ENCODE measurements at places on chromosomes 11 and 22.
A peak's percentile ranks its signal among the peaks of the same experiment; 100 is the strongest.

DNA sequence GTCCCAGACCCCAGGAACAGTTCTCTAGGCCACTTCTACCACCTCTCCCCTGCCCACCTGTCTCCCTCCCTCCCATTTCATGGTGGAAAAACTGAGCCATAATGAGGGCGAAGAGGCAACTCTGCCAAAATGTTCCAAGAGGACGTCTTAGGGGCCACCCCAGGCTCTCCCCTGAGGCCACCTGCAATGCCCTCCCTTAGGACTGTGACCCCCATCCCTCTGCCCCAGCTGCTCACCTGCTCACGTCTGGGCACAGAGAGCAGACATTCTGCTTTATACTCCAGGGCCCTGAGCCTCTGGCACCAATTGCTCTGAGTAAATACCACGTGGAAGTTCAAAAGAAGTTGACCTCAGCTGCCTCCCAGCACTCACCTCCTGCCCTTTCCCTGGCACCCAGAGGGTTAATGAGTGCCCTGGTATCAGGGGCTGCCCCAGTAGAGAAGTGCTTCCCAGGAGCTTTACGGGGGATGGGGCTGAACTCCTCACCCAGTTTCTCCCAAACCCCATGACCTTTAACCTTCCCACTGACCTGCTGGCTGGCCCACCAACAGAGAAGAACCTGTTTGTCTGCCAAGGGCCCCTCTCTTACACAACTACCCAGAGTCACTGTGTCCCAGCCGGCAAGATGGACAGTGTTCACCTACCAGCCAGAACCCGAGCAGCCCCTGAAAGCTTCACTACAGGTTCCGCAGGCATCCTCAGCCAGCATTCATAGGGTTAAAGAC is 627 bp upstream of the APOA5 start:
- no peak for DNase-seq

DNA sequence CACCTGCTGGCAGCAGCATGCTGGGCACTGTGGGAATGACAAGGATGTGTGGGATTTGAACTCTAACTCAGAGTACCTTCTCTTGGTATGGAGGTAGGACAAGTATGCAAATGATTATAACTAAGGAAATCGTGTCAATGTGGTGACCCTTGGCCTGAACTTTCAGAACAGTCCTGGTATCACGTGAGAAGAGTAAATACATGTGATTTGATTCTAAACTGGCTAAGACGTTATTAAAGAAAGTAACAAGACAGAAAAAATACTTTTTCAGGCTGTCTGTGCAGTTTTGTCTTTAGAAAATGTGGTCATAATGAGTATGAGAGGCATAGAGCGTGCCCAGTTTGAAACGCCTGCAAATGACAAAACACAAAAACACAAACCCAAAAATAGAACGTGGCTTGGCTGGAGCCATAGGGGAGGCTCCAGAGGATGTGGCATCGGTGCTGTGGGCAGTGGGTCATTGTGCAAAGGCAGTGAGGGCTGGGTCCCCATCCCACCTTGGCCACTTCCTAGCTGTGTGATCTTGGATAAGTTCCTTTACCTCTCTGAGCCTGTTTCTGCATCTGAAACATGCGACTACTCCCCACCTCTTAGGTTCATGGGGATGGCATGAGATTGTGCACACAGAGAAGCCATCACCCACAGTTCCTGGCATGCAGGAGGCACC is 18.4 kb upstream of the IL2RB start:
- DNase-seq: peak; percentile 45

DNA sequence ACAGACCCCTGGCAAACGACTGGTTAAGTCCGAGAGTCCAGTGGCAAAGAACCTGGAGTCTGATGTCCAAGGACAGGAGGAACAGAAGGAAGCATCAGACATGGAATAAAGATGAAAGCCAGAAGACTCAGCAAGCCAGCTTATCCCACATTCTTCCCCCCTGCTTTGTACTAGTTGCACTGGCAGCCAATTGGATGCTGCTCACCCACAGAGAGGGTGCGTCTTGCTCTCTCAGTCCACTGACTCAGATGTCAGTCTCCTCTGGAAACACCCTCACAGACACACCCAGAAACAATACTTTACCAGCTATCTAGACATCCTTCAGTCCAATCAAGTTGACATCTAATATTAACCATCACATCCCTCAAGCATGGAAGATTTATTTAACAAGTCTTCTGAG is 1265.8 kb upstream of the CNTN5 start:
- no peak for DNase-seq

DNA sequence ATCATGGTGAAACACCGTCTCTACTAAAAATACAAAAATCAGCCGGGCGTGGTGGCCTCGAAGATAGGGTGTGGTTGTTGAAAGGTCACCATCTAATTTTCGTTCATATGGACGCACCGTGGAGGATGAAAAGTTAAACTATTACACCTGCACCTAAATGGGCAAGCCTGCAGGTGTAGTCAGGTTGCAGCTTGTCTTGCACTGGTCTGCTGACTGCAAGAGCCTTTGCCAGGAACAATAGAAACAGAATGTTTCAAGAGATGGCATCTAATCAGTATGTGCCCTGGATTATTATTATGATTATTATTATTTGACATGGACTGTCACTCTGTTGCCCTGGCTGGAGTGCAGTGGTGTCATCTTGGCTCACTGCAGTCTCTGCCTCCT is 908 bp downstream of the NADSYN1 start:
- DNase-seq: no peak

GRCh38 chr11:134949121-134950090 is 537.4 kb upstream of the B3GAT1 start:
- DNase-seq: no peak

DNA sequence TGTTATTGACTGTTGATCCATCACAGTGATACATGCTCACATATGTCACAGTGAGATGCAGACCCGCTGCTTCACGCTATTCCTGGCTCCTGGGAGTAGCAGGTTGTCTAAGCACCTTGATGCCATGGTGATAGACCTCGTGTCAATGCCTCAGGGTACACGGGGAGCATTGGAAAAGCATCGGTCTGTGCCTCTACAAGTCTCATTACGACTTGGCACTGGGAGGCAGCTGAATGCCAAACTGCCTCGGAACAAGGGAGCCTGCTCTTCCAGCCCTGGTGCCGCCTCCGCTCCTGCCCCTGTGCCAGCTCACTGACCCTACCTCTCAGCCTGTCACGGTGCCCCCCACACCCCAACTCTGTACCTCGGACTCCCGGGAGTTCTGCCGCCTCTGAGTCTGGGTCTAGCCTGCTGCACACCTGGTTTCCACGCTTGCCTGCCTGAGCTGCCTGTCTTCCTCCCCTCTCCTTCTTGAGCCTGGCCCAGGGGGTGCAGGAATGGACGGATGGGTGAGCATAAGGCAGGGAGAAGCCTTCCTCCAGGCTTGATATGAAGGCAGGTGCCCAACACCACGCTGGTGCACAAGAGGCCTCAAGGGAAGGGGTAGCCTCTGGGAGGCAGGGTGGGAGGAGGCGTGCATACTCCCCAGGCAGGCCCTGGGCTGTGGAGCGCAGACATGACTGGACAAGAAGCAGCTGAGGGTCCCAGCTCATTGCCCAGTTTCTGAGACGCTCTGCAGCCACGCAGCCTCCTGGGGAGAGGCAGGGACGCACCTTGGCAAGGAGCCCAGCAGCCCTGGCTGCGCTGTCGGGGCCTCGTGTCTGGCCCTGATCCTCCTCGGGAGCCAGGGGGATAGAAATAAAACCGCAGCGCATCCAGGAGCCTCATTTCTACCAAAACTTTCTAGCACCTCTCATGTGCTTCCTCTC is 1.8 kb upstream of the NFAM1 start:
- no peak for DNase-seq

GRCh38 chr11:69670158-69670845 is 4.9 kb downstream of the LTO1 start:
- peak; percentile 90 for DNase-seq

DNA sequence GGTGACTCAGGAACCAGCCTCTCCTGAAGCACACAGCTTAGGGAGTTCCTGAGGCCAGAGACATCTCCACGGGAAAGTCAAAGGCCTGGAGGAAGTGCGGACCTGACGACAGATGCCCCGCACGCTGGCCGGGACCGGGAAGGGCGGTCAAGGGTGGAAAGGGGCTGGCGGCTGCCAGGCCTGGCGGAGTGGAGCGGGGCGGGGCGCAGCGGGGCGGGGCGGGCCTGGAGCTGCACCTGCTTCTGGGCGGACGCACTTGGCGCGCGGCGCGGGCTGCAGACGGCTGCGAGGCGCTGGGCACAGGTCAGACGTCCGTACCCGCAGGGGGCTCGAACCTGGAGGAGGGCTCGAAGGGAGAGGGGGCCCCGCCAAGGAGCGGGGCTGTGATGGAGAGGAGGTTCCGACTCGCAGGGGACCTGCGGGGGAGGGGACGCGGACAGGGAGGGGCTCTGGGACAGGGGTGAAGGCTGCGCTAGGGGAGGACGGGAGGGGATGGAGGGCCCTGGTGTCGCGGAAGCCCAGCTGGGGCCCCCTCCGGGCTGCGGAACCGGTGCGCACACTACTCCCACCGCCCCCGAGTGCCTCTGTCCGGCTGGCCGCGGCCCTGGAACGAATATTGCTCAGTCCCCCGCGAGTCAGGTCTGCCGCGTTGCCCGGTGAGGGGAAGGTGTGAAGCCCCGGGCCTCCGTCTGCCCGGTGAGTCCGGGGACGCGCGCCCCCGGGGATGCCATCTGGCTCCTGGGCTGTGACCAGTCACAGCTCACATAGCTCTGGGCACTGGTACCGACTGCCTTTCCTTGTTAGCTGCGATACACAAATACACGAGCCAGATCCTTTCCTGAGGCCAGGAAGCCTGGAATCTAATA is at the start of gene TMEM45B:
Gene TMEM45B, plus strand, starts transcription at position 253 of the 866 bp plus-strand sequence. CDS start 36,635 bp downstream, outside the sequence.
- peak; percentile 31 for DNase-seq

- no peak for DNase-seq
Observed at GRCh38 chr22:46036558-46037408, 59.8 kb upstream of the WNT7B start.

DNA sequence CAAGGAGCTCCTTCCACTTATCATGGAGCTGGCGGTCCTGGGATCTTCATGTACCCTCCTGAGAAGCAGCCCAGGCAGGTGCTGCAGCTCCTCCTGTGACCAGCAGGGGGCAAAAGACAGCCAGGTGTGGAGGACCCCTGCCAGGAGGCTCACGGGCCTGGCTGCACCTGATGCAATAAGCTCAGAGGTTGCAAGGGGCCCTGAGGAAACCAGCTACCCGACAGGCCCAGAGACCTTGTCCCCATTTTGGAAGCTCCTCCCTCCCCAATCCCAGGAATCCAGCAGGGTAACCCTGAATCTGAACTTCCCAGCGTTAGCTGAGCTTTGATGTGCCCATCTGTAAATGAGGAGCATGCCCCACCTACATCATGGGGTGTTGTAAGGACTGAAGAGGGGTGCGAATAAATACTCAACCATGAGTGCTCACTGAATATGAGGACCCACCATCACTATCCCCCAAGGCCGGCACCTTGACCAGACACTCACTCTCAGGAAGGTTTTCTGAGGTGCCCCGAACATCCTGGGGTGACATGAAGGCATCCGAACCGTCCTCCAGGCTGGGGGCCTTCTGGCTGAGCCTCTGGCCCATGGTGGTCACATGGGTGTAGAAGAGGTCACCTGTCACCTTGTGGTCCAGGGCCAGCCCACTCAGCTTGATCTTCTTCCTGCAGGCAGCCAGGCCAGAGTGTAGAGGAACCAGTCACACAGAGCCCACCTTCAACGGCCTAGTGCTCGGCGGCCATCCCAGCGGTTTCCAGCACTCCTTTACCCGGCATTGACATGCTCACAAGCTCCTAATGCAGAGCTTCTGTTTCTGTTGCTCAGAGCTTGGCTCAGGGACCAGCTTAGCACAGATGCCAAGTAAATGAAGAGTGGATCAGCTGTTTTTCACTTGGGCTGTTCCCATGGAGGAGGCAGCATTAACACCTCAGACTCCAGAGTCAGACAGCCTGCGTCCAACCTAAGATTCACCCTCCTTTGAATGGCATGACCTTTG is 21.7 kb downstream of the SLC43A1 start:
- peak; percentile 51 for DNase-seq

DNA sequence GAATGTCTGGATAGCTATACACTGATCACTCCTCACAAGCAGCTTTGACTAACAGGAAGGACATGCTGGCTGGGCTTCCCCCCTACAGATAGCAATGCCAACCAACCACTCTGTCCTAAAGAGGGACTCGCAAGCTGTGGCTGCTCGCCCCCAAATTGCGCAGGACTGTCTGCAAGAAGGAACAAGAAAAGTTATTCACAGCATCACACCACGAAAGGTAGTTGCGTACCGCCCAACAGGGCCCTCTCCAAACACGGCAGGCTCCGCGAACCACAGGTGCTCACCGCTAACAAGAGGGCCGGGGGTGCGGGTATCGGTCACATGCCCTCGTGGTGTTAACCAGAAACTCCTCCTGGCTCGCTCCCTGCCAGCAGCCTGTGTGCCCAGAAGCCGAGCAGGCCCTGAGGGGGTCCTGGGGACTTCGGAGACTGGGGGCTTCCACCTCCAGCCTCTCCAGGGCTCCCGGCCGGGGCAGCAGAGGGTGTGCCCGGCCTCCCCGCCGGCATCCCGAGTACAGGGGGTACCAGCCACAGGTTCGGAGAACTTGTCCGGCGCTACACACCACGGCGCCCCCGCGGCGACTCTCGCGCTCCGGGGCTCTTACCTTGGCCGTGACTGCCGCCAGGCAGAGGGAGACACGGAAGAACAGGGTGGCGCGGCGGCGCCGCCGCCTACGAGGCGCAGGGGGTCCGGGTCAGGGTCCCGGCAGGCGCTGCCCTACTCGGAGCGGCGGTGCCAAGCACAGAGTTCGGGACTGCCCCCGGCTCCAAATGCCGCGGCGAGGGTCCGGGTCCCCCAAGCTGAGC is 682 bp downstream of the LARGE1 start:
- peak; percentile 52 for DNase-seq

DNA sequence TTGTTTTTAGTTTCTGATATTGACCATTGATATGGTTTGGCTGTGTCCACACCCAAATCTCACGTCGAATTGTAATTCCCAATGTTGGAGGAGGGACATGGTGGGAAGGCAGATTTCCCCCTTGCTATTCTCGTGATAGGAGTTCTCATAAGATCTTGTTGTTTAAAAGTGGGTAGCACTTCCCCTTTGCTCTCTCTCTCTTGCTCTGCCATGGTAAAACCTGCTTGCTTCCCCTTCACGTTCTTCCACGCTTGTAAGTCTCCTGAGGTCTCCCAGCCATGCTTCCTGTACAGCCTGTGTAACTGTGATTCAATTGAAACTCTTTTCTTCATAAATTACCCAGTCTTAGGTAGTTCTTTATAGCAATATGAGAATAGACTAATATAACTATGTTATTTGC is 203.6 kb upstream of the CHORDC1 start:
- DNase-seq: no peak

DNA sequence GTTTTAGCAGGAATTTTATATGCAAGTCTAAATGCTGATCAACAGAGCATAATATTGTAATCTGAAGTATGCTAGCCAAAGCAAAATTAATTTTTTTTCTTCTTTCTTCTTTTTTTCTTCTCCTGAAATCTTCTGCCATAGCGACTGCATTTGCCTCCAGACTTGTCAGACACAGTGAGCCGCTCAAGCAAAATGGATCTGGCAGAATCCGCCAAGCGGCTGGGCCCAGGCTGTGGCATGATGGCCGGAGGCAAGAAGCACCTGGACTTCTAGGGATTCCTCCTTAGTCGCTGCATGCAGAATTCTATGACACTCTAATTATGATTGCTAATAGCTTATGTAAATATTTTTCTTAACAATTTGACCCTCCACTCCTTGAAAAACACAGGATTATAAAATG is 27.9 kb downstream of the PAX6 start:
- DNase-seq: no peak

GRCh38 chr11:109697140-109697843 is 275.3 kb downstream of the C11orf87 start:
- no peak for DNase-seq

- DNase-seq: no peak
Observed at GRCh38 chr11:114172871-114173444, 113.4 kb downstream of the ZBTB16 start.

- DNase-seq: no peak
Observed at GRCh38 chr11:96257036-96257435, 86.0 kb downstream of the MAML2 start.

All from left hindlimb (tissue), 1 donor.